Activated CD4-positive, alpha-beta T cell treated with anti-CD3 and anti-CD28 coated beads for 48 hours (primary cell): ENCODE measurements at places on chromosomes 3 and 15.
A peak's percentile ranks its signal among the peaks of the same experiment; 100 is the strongest.

DNA sequence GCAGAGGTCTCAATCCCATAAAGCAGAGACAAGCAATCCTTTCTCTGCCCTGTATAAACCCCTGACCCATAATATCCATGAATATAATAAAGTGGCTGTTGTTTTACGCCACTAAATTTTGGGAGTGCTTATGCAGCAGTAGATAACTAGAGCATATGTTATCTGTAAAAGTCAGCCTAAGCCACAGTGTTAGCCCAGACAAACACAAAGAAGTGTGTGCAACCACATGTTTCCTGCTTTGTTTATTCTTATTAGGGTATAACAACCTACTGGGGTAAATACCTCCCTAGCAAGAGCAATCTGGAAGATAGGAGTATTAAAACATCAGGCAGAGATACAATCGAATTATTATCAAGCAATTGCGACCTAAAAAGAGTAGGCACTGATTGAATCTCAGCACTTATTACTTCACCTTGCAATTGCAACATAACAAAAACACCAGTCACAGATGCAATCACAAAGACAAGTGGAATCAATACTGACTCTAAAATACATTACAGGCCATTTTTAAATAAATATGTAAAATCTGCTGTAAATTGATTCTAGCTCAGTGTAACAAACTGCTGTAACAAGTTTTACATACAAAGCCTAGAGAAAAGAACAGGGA is 94.6 kb upstream of the UBE2E2 start:
- DNase-seq, result no peak

DNA sequence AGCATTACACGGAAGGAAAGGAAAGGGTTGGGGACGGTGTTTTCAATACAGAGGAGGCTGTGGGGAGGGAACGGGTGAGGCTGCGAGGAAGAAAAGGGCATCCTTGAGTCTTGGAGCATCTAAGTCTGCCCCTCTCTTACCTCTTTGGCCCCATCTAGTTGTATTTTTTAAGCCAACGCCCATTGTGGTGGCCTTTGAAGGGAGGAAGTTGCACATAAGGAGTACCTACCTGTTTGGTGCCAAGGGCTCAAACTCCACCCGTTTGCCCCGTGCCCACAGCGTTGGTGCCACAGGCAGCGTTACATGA is 146.1 kb upstream of the UMPS start:
- no peak for DNase-seq

DNA sequence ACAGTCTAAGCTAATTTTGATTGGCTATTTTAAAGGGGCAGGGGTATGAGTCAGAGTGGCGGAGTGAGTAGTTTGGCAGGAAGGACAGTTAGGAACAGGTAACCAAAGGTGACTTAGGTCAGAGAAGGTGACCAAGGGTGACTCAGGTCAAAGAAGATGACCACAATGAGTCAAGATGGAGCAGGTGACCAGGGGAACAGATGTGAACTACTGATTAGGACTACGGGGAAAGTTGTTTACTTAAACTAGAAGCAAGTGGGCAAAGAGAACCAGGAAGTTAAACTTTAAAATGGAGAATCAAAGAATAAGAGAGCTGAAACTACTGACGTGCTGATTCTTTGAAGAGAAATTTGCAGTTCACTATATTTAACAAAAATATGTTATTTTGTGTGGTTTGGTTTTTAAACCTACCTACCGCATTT is 14.1 kb upstream of the CA12 start:
- DNase-seq, result no peak

GRCh38 chr15:42796955-42797782 is 60.2 kb upstream of the CDAN1 start:
- DNase-seq, result no peak

DNA sequence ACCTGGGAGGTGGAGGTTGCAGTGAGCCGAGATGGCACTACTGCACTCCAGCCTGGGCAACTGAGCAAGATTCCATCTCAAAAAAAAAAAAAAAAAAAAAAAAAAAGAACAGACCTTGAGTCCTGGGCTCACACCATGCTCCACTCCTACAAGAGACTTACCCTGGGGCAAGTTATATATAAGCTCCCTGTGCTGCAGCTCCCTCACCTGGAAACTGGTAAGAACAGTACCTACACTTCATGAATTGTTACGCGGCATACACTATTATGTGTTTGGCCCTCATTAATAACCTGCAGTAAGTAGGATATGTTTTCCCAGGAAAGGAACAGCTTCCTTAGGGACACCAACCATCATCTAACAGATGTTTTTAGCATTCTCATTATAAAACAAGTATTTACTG is 119.6 kb downstream of the FMN1 start:
- DNase-seq, result no peak

DNA sequence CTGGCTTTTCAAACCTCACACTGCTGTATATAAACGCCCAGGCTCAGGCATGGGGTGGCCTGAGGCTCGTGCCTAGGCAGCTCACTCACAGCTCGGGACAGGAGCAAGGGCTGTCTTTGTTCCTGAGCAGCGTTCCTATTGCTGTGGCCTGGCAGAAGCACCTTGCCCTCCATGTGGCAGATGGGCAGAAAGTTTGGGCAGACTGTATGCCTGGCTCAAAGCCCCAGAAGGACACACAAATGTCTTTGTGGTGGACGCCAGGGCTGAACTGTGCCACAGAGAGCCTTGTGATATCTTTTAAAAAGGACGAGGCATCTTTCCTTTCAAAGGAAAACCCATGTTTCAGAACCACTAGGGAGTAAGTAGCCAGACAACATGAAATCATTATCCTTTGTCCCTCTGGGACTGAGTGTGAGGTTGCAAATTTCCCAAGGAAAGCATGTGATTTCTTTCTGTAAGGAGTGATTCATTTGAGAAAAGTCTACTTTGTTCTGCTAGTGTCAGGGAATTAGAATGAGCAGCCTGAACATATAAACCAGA is 29.3 kb upstream of the UBE2E1 start:
- DNase-seq, result no peak

GRCh38 chr3:186825294-186825821 is 17.2 kb upstream of the ADIPOQ start:
- DNase-seq, result peak; percentile 78

- no peak for DNase-seq
Measured at GRCh38 chr3:70849911-70850699, 537.7 kb upstream of the MDFIC2 start.

- no peak for DNase-seq
Measured at GRCh38 chr15:39213385-39213840, 367.5 kb upstream of the THBS1 start.

DNA sequence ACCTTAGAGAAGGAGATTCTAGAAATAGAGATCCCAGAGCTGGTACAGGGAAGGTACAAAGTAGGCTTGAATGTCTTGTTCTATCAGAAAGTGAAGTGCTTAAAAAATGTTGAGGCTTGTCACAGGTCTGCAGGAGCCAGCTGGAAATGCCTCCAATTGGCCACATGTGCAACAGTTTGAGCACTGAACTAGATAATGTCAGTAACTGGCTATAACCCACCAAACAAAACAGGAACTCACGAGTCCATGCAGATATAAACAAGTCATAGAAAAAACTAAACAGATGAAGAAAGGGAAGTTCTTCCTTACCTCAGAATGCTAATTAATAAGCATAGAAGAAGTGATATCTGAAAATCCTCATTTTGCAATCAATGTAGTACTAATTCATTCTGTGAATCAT is 11.9 kb upstream of the TF start:
- no peak for DNase-seq

DNA sequence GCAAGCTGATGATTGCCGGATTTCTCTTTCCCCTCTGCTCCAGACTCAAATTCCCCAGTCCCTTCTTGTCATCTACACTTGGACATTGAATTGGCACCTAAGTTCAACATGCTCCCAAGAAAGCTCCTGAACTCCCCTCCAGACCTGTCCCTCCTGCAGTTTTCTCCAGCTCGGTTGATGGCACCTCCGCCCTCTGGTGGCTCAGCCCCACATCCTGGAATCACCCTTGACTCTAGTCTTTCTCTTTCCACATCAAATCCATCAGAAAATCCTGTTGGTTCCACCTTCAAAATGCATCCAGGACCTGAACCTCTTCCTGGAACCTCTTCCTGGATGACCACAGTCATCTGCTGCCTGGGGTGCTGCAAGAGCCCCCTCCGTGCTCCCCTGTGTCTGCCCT is 60.1 kb downstream of the RASGRF1 start:
- no peak for DNase-seq

GRCh38 chr3:32510075-32510724 is 7.5 kb upstream of the CMTM6 start:
- DNase-seq, result peak; percentile 74

DNA sequence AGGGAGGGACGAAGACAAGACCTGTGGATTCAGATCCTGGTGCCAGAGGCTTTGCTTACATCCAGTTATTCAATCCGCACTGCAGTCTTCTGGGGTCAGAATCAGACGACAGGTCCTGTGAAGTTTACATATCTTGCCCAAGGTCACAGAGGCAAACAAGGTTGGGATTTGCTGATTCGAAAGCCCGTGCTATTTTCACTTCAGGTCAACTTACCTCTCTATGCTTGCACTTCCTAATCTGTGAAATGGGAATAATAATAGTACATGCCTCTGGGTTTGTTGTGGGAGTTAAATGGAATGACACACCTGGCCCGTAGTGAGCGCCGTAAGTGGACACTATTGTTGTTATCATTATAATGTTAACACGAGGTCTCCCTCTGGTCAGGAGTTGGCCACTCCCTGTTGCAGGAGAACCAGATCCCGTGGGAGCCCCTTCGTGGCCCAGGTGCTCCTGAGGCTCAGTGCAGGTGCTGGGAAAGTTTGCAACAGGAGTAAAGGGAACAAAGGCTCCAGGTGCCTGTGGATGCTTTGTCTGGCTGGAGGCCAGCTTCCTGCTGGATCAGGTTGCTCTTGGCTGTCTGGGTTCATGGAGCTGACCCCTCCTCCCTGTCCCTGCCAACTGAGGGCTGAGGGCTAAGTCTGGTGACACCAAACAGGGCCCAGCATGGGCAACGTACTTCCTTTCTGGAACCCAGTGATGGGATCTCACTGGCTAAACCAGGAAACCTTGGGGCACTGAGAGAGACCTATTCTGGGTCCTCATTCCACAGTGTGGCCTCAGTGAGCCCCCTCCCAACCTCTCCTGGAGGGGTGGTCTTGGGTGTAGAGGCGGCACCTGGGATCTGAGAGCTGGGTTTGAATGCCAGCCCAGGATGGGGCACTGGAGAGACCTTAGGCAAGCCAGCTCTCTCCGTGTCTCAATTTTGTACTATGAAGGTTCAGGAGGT is 40.1 kb upstream of the SEMA4B start:
- no peak for DNase-seq

DNA sequence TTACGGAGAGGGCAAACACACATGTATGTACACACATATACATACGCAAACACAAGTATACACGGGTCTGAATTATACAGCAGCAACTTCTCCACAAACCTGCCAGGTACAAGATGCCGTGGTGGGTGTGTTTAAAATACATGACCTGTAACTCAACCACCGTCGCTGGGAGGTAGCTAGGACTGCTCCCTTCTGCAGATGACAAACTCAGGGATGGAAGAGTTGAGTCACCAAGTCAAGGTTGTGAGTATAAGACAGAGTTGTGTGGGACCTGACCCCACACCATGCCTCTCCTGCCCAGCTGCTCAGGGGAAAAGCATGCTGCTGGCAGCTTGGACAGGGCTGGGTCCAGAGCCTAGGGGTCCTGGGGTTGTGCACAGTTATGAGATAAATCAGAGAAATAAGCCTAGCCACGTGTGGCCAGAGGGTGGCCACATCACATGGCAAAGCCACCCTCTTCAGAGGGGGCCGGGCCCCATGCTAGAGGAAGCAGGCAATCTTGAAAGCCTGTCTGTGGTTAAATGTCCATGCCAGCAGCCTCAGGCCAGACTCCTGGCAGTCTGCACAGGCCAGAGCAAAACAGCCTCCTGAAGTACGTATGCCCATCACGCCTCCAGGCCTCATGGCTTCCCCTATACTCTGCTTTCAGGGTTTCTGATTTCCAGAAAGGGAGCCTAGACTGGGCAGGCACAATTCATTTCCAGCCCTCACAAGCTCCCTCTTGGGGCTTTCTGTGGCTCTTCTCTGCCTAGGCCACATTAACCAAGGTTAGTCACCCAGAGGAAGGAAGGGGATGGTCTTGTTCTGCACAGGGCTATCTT is 107.7 kb upstream of the RPL32 start:
- peak; percentile 65 for DNase-seq

DNA sequence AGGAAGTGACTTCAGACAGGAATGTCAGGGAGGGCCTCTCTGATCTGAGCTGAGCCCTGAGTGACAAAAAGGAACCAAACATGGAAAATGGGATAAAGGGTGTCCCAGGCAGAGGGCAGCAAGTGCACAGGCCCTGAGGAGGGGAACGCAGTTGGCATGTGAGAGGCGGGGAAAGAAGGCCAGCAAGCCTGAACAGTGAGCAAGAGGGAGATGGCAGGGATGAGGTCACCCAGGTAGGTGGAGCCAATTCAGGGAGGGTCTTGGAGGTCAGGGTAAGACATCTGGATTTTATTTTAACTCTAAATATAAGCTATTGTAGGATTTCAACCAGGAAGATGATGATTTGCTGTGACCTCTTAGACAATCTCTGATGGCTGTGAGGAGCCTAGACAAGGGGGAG is 167.7 kb downstream of the LRTM1 start:
- no peak for DNase-seq

DNA sequence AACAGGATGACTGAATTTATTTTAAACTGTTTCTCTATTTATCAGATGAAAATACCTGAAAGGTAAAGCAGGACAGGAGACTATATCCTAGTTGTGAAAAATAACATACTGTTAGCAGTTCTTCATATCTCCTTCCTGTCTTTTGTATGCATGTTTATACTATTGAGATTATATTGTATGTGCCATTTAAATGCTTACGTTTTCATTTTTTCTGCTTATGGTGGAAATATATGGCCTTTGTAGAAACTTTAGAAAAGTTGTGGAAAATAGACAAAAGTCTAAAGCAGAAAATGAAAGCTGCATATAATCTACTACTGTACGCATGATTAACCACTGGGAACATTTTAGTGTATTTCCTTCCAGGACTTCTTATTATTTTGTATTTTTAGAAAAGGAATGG is 2.1 kb upstream of the PPM1L start:
- no peak for DNase-seq

GRCh38 chr3:36132214-36132613 is 248.1 kb upstream of the STAC start:
- DNase-seq, result no peak

GRCh38 chr3:85427467-85427866 is 468.7 kb downstream of the CADM2 start:
- no peak for DNase-seq

GRCh38 chr3:193236599-193236998 is 4.4 kb upstream of the PLAAT1 start:
- no peak for DNase-seq

DNA sequence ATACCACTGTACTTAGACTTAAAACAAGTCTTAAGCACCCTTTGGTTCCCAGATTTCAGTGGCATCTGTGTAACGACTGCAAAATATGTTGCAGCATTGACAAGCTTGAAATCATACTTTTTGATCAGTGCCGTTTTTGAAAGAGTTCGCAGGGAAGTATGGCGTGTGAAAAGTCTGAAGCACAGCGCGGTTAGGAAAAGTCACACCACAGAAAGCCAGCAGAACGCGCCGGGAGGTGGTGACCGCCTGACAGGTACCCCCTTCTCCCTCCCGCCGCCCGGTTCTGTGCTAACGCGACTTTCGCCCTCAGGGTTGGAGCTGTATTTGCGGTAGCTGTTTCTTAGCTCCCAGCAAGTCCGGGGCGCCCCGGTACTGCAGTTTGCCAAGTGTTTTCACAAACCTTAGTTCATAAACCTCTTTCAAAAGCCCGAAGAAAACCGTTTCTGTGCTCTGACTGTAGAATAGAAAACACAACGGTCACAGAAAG is 481 bp upstream of the CRYBG3 start:
- peak; percentile 63 for DNase-seq
